GF-D8 (cell line): ENCODE measurements at places on chromosomes 3 and 15.

GRCh38 chr15:92914103-92914499 is 14.0 kb downstream of the CHD2 start:
- DNase-seq = no peak

- DNase-seq = no peak
Observed at GRCh38 chr3:148008591-148008990, 599.4 kb downstream of the ZIC1 start.

DNA sequence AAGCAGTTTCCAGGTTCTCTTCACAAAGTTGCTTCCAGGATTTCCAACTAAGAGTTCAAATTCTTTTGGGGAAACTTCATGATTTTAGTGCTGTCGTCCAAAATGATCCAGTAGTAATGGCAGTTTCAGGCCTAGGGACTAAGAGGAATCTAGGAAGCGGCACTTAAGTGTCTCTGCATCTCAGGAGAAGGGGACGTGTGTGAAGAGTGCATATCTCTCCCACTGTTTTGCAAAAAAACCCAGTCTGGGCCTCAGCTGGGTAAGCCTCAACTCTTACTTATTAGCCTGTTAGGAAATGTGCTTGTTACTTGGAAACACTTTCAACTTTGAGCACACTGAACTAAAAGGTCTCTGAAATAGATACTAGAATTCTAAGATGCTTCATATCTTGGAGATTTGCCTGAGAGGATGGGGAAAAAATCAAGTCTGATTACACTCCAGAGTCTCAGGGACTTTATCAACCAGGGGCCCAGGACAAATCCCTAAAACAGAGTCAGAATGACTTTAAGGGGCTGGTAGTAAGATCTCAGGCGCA is 81.8 kb downstream of the WDR76 start:
- no peak for DNase-seq

DNA sequence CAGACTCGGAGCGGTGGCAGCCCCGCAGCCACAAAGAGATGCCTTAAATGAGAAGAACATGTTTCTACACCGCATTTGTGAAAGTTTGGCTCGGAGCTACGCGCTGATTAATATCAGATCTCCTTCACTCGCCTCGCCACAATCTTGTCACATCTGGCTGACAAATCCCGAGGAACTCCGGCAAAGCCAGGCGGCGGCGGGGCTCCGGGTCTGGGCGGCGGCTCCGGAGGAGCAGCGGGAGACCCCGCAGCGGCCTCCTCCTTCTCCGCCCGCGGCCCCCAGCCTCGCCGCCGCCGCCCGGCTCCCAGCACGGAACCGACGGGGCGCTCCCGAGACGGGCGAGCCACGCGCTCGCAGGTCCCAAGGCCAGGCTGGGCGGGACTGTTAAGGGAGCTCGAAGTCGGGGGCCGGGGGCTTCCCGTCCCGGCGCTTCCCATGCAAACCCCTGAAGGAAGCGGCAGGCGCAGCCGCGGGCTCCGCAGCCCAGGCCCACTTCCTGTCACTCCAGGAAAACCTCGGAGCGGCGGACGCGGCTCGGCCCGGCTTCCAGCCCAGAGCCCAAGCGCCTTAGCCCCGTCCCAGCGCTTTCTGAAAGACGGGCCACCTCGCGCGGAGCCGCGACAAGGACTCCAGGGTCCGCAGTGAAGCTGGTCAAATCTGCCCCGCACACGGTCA is 1.2 kb downstream of the BNC1 start:
- no peak for DNase-seq

DNA sequence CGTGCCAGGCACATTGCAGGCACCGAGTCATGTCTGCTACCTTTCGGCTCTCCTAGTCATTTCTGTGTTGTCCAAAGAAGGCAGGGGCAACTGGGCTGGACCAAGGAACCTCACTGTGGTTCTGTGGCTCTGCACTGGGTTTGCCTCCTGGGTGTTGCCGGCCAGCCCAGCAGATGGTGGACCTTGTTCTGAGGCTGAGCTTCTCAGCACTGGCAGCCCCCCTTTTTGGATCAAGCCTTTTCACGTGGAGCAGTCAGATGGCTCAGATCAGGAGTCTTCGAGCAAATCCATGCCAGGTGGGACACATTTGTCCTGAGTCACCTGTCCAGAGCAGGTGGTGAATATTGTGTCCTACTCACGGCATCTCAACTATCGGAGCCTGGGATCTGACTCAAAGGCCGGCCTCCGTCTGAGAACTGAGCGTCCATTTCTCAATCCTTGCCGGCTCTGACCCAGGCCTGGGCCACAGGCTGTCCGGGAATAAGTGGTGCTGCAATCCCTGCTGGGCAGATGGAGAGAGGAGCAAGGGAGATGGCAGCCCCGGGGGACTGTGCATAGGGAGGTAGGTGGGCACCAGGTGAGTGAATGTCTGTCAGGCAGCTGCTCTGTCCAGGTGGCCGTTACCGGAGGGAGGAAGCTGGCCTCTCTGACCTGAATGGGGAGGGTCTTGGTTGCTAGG is at the start of gene IL16:
Gene IL16, plus strand, starts transcription at position 304 of the 679 bp plus-strand sequence. CDS start 28,521 bp downstream, outside the sequence.
- DNase-seq = no peak

DNA sequence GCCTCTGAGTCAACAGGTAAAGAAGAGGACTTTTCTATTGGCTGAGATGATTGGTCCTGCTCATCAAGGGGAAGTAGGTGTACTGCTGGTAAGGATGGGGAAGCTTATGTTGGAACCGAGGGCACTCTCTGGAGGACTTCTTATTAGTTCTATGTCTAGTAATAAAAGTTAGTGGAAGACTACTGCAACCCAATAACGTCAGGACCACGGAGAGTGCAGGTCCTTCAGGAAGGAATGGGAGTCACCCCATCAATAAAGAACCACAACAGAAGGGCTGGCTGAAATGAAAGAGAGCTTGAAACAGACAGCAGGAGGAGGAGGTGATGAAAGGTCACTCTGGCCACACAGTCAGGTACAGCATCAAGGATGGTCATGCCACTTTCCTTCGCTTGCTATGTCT is 68.8 kb upstream of the PRR23E start:
- no peak for DNase-seq

DNA sequence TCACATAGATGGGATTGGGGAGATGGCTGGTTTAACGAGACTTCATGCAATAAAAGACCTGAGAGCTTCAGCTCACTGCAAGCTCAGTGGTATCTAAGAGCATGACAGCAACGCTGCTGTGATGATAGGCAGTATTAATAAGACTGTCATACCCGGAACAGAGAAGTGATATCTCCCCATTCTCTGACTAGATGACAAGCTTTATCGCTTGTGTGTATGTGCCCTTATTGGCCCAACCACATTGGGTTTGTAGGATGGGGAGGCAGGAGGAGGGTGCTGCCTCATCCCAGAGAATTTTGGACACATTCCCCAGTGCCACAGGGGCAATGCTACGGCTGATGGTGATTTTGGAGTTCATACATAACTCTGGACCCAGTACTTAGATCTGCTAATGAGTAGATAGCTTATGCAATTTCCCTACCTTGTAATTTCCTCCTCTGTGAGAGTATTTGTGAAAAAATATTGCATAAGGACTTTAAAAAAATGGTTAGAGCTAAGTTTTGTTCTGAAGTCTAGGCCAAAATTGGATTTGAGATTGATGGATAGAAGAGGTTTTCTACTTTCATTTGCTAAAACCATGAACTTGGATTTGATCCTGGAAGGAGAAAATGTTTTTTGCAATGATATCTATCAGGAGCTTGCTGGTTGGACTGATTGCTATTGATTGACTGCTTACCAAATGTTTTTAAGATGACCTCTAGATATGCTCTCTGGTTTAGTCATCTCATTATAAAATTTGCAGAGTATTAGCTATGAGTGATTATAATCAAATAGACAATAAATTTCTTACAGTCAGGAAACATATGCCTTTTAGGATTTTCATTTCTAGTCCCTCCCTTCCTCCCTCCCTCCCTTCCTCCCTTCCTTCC is 14.0 kb upstream of the TMEM212 start:
- peak; percentile 79 for DNase-seq

DNA sequence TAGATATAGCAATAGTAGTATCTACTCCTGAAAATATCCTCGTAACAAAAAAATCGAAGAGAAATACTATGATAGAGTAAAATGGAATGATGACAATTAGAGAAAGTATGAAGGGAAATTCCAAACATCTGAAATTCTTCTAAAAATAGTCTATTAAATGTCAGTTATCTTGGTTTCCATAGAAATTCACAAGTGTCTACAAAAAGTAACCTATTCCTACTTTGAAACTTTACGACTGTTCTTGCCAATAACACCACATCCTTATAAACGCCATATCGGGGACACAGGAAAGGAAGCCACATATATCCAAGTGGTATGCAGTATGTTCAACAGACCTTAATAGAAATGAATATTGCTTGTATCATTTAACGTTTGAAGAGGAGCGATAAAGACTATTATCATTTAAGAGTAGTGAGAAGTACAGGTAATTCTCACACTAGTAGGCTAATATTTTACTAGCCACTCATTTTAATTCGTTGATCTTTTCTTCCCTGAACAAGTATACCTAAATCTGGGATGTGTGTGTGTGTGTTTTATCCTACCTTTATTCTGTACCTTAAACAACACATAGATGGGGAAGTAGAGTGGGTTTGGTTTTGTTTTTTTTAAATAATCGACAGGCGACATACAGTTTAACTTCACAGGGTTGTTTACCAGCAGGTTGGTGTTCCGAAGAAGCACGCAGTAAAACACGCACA is 1.2 kb downstream of the GPR176 start:
- no peak for DNase-seq

DNA sequence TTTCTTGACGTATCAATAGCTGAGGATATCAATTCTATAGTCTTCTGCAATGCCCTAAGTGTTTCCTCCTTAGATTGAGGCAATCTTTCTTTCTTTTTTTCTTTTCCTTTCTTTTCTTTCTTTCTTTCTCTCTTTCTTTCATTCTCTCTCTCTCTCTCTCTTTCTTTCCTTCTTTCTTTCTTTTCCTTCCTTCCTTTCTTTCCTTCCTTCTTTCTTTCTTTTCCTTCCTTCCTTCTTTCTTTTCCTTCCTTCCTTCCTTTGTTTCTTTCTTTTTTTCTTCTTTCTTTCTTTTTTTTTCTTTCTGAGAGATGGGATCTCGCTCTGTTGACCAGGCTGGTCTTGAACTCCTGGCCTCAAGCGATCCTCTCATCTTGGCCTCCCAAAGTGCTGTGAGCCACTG is 10.0 kb upstream of the DNAAF4 start:
- DNase-seq = no peak

DNA sequence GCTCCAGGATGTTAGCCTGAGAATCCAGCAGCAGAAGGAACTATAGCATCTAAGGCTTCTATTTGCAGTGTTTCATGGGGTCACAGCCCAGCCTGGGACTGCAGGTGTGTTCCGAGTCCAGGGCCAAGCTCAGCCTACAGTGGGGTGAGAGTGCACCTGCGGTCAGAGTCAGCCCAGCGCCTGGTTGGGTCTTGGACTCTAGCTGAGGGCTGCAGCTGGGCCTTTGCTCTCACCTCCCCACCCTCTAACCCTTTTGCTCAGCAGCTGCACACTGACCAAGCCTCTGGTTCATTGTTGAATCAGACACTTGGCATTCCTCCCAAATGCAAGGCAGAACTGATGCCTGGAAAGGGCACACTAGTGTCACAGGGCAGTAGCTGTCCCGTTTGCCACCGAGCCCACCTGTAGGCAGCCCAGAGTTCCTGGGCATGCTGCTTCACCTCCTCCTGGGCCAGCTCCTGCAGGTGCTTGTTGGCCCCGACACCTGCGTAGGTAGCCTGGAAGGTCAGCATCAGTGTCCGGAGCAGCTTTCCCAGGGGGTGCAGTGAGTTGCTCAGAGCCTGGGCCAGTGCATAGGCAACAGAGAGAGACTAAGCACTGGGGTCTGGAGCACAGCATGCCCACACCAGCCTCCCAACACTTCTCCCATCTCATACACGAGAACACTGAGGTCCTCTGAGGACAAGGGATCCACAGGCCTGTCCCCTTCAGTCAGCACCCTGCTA is 17.5 kb downstream of the ALS2CL start:
- DNase-seq = no peak

DNA sequence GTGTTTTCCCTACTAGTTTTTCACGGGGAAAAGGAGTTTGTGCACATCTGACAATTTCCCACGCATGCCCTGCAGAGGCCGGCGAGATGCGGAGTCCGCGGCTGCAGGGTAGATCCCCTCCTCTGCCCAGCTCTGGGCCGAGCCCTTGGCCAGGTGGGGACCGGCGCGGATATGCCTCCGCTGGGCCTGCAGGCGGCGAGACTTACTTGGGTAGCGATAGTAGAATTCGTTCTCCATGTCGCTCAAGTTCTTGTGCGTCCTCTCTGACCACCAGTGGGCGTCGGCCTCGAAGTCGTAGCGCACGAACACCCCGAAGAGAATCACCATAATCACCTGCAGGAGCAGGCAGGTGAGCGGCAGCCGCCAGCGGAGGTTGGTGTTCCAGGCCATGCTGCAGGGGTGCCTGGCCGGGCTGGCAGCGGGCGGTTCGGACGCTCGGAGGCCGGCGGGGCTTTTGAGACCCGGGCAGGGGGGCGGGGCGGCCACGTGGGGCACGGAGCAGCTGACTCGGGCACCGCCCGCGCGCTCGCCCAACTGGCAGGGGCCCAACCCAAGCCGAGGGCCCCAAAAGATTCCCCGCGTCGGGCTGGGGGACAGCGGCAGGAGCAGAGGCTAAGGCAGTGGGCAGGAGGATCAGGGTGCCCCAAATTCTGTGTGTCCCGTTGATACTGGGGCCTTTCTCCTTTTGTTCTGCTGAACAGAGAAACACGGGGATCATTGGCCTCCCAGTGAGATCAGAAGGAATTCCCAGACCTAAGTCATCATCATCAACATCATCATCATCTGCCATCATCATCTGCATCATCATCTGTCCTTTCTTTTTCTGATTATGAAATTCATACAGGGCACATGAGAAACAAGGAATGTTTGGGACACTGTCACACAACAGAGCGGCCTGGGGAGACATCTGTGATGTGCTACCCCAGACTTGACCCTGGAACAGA is at the start of gene RHCG:
Gene RHCG, minus strand, starts transcription at position 429 of the 944 bp plus-strand sequence. Its CDS starts 39 bp downstream, at position 390.
- no peak for DNase-seq

GRCh38 chr3:23246651-23247050 is 43.5 kb downstream of the UBE2E2 start:
- no peak for DNase-seq

DNA sequence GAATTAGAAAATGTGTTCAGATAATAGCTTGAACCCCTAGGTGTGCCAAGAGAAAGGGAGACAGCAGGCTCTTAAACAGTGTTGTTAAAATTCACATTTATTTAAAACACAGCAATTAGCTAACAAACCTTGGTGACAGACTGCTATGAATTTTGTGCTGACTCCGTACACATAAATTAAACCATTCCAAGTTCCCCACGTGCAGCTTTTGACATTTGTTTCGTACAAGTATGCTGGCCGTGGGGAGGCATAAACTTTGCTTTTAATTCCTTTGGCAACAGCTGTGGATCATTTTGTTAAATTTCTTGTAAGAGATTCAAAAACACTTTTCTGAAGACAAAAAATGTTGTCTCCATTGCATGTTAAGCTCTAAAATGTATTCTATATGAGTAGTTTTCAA is 465.3 kb downstream of the FGF12 start:
- no peak for DNase-seq

DNA sequence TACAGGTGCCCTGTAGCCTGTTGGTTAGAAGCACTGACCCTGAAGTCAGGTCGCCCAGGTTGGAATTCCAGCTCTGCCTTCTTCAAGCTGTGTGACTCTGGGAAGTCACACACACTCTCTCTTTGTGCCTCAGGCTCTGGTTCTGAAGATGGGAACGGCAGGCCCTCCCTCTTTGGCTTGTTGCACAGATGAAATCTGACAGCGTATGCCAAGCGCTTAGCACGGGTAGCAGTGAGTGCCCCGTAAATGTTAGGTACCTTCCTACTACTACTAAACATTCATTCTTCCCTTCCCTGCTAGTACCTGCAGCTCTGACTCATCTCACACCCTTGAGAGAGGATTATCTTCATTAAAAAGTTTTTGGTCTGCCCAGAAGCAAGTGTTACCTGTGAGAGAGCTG is 139.0 kb downstream of the PGPEP1L start:
- no peak for DNase-seq

- DNase-seq = no peak
Observed at GRCh38 chr15:31573759-31574158, 247.1 kb downstream of the KLF13 start.

GRCh38 chr3:115160295-115160694 is 13.2 kb upstream of the ZBTB20 start:
- DNase-seq = no peak
